CD4-positive, alpha-beta memory T cell (primary cell): ENCODE measurements at places on chromosomes 4 and X.

DNA sequence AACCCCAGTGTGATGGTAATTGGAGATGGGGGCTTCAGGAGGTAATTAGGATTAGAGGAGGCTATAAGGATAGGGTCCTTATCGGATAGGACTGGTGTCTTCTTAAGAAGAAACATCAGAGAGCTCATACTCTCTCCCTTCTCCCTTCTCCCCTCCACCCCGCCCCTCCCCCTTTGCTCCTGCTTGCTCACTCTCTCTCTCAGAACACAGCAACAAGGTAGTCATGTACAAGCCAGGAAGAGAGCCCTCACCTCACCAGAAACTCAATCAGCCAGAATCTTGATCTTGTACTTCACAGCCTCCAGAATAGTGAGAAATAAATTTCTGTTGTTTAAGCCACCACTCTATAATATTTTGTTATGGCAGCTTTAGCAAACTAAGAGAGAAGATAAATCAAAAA lies 4.5 kb downstream of the DDX60L start:
- DNase-seq: no peak

- no peak for DNase-seq
Measured at GRCh38 chr4:110611968-110612447, 10.9 kb downstream of the PITX2 start.

GRCh38 chr4:5139141-5139540 lies 87.9 kb downstream of the STK32B start:
- no peak for DNase-seq

GRCh38 chrX:30489323-30489722 lies 88.2 kb downstream of the TASL start:
- no peak for DNase-seq

- DNase-seq: no peak
Measured at GRCh38 chr4:102809190-102809589, 18.2 kb downstream of the UBE2D3 start.

DNA sequence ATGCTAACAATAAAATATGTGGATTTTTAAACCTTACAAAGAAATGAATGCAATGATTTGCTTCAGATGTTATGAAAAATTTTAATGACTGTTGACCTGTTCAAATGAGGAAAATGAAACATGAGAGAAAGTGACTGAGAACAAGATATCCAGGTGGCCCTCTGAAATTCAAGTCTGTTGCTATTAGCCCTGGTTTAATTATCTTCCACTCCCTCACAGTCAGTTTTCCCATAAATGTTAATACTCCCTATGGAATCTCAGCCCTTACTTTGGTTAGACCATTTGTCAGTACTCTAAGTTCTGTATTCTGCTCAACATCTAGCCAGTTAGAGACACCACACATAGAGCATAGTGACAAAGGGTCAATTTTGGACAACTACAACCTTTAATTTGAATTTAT lies 327.8 kb downstream of the PDGFC start:
- no peak for DNase-seq
